Nucleus accumbens (tissue), 56 donors: ENCODE measurements at places on chromosomes 7 and 10.

DNA sequence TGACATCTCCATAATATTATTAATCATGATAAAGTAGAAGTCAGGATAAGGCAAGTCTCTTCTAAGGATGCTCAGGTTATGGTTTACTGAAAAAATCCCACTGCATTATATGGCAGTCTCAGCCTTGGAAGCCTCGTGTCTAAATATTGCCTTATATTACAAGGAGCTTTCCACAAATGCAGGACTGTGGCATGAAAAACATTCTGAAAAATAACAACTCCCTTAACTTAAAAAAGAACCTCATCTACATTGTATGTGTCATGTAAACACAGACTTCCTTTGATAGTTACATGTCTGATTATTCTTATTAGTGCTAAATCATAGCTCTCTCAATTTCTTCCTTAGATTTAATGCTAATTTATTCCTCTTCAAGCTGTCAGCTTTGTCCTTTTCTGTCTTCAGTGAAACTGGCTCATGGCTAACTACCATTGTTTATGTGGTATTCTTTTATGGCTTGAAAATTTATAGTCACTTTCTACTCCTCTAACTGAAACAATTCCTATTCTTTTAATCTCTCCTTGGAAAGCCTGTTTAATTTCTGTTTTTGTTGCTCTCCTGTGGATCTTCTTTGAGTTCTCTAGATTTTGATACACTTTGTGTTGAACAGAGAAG is 156.1 kb downstream of the KIF20B start:
- DNase-seq: no peak

DNA sequence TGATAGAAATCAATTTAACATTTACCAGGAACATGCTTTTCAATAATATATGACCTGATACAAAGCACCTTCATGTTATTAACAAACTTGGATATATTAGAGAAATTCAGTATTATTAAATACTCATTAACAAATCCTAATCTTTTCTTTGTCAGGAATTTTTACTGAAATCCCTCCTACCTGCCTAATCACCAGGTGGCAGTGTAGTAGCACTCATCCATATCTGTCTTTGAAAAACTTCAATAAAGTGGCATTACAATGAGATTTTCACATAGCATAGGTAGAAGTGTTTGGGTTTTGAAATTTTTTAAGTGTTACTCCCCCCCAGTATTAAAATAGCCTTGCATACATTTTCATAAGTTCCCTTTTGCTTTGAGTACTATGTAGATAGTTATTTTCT is 1246.6 kb upstream of the LRRN3 start:
- no peak for DNase-seq

GRCh38 chr7:143395187-143396149 is 13.2 kb downstream of the EPHA1 start:
- peak; percentile 33 for DNase-seq

DNA sequence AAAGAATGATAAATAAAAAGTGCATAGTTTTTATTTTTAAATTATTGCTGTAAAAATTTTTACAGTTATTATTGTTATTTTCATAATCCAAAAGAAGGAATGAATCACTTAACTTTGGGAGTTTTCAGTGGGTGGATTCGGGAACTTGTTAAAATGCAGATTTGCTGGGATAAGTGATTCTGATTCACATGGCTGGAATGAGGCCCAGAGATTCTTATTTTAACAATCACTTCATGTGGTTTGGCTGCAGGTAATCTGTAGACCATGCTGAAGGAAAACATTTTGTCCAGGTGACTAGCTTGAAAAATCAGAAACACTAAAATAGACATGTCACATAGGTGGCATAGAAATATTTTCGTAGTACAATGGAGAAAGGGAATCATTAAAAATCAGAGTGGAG is 13.9 kb downstream of the CROT start:
- DNase-seq: no peak

DNA sequence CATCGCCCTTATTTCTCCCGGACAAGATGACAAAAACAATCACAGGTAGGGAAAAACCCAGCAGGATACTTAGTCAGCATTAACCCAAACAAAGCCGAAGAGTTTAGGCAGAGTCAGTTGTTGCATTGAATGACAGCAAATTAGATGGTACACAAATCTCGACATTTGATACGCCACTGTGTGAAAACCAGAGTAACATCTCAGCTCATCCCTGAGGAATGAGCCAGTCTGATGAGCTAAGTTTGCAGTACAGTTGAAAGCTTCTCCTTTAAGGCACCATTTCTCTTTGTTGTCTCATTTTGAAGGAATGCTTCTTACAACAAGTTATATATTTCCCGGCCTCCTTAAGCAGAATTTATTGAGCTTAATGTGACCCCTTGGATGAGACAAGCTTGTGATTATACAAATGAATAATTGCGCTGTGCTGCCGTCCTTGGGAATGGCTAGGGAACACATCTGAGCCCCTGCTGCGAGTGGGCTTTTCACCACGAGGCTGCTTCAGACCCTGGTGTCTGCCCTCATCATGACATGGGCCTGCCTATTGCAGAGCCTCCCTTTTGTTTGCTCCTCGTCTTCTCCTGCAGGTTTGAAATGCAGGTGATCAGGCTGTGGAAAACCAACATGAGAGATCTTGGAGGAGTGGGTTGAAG is 137.3 kb downstream of the CELF2 start:
- DNase-seq: no peak

GRCh38 chr10:124619195-124619594 is 125.0 kb downstream of the FAM53B start:
- DNase-seq: no peak

DNA sequence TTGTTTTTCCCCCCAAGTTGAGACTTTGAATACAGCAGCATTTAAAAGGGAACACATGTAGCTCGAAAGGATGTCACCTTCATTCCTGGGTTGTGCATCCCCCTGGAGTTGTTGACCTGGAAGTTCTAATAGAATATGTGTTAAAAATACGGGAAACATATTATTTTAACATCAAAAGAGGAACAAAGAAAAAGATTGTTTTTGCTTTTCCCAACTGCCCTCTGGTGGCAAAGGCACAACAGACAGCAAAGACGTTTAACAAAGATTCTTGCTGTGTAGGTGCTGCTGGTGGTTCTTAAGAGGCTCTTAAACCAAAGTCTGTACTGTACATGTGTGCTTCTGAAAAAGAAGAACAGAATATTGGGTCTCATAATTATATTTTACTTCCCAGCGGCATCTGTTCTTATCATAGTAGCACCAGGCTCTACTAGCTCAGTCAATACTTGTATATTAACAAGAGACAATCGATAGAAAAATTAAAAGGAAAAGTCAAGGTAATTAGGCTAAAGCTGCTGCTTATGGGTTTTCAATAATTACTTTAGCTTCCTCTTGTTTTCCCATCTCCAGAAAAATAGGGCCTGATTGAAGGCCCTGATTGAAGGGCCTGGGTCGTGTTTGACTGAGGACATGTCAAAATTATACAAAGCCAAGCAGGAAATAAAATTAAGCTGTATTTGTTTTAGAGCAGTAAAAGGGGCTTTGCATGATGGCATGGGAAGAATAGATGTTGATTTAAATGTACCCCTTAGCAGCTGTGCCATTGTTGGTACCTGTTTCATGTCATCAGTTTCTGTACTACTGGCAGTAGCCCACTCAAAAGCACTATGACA is 384.2 kb upstream of the LRGUK start:
- no peak for DNase-seq

DNA sequence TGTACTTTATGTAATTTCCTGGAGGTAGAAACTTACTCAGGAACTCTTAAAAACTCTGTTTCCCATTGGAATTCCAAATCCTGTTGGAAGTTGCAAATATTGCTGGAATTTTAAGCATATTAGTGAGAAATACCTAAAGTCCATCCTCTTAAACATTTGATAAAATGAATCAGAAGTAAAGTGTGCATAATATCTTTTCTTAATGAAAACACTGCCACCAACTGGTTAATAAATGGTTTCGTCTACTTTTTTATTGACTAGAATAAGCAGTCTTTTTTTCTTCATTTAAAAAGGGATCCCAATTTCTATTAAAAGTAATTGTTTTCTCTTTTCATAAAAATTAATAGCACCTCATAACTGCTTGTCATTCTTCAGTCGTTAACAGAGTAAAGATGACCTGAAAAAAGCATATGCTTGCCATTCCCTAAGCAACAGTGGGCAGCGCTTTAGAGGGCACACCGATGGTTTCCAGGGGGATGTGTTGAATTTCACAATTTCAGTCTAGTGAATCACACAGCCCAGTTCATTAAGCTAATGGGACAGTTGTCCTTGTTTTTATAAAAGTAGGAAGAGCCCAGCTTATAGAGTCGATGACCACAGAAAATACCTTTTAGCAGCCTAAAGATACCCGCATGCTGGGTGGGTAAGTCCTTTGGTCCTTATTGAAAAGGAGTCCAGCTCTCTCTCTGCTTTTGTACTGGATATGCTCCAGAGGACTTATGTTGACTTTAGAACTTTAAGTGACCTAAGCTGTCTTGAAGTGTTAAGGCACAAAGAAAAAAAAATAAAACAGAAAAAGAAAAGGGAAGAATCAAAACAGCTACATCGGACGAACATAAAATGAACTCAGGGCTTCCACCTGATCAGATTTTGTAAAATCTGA is 28.5 kb downstream of the NPS start:
- no peak for DNase-seq

GRCh38 chr7:127961786-127962453 is 69.3 kb downstream of the LRRC4 start:
- no peak for DNase-seq

GRCh38 chr10:102634686-102635085 is 9.6 kb upstream of the TRIM8 start:
- no peak for DNase-seq

DNA sequence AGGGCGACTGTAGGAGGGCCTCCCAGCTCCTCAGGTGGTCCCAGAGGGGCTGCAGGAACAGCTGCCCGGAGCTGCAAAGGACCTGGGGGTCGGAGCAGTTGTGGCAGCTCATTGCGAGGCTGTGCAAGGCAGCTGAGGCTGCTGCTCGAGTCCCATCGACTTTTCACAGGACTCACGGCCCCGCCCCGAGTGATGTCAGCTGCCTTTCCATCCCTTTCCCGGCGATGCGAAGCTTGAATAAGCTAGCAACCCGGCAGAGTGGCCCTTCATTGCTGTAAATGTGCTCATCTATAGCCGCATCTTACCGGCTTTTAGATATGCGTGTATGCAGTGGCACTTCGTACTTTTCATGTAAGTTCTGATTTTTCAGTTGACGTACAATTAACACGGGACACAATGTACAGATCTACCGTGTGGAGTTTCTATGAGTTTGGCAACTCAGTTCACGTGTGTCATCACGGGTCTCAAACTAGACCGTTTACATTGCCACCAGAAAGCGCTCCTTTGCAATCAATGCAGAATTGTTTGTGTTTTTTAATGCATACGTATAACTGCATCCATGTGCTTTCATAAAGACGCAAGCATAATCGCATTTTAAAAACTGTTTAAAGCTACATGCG is at the start of gene CH25H:
TSS of gene CH25H (minus strand) at position 137 of the 620 bp plus-strand sequence. CDS start at position 112, 25 bp downstream.
- peak; percentile 78 for DNase-seq

DNA sequence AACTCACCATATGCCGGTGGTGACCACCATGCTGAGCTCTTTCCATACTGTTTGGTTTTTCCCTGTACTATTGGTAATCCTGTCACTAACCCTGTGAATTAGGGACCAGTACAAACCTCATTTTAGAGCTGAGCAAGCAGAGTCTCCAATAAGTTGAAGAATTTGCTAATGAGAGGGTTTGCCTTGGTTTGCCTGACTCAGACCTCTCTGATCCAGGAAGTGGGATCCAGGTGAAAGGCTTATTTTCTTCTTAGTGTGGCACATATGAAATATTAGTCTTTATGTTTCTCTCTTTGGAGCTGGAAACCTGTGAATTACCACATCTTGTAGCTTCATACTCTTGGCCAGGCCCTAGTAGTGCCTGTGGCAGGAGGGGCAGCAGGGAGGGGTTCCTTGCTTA is 114.1 kb upstream of the IGFBP3 start:
- DNase-seq: no peak

DNA sequence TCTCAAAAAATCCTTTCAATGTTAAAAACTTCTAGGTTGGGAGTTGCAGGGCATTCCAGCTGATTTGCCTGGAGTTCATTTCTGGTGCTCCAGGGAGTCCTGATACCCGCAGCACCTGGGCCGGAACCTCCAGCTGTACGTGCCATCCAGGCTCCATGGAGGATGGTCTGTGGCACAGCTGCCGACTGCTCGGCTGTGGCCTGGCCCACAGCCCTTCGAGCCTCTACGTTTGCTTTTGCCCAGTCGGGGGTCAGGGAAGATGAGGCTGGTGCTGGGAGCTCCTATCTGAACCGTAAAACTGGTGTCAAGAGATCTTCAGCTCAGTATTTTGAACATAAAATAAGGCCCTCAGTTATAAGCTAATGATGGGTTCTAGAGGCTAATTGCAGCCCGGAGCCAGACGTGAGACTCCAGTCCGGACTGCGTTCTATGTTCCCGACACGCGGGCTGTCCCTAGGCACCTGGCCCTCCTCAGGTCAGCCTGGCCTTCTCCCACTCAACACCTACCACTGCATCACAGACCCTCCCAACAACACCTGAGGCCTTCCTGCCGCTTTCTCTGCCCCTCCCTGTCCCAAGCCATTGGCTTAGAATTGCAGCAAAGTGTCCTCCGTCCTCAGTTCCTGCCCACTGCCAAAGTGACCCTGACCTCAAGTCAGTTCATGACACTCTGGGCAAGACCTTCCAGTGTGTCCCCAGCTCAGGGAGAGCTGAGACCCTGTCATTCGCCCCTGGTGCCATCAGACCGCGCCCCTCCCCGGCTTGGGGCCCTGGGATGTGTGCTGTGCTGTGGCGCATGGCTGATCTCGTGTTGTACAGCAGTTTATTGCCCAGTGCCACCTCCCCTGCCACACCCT is 64.2 kb upstream of the DNAJB6 start:
- no peak for DNase-seq

DNA sequence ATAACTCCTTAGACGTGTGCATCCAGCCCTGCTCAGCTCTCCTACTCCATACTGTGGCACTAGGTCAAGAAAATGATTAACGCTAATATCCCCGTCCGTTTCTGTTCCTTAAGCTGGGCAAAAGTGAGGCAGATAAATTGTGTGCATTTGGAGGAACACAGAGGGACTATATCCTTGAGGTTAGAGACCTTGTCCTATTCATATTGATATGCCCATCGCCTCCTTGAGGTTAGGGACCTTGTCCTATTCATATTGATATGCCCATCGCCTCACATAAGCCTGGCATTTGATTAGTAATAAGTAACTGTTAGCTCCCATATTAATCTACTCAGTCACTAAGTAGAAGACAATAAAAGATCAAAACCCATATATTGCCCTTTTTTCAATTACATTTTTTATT is 12.9 kb upstream of the TAX1BP1 start:
- DNase-seq: no peak

DNA sequence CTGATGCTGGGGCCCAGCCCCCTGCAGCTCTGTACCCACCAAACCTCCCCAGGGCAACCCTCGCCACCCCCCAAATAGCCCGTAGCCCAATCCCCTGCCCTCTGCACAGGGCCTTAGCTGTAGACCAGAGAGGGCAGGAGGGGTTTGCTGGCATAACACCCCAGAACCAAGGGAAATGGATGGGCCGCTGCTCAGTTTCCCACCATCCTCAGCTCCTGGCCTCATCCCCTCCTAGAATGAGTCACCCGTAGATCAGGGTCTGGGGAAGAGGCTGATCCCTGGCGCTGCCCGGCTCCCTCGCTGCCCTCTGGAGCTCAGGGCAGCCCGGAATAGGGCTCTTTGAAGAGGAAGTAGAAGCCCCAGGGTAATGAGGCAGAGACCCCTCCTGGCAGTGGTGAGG is 31.2 kb downstream of the LDB3 start:
- no peak for DNase-seq
